ENCODE measurements at places on chromosomes 6 and 20. TPM values are rescaled to one million over a fixed set of nuclear protein-coding genes. Genes with fewer than 3 reads are reported as not detected.

Gene HLA-DQB1
- total RNA-seq: 6.6 TPM

Gene TTLL9
- 0.33 TPM for total RNA-seq

Gene CAP2
- total RNA-seq: 1.3 TPM

Gene SNAP91
- total RNA-seq: not detected

Gene PHACTR3
- total RNA-seq: 0.34 TPM

Gene TTBK1
- total RNA-seq: 0.36 TPM

Gene WFDC2
- total RNA-seq: 0.33 TPM

Gene MCM3
- 25.7 TPM for total RNA-seq

Gene PNPLA1
- total RNA-seq: not detected

Gene SOX4
- total RNA-seq: 5.7 TPM

Gene TINAG
- not detected for total RNA-seq
